Motor neuron (in vitro differentiated cells): ENCODE measurements at places on chromosomes 7 and 10.

DNA sequence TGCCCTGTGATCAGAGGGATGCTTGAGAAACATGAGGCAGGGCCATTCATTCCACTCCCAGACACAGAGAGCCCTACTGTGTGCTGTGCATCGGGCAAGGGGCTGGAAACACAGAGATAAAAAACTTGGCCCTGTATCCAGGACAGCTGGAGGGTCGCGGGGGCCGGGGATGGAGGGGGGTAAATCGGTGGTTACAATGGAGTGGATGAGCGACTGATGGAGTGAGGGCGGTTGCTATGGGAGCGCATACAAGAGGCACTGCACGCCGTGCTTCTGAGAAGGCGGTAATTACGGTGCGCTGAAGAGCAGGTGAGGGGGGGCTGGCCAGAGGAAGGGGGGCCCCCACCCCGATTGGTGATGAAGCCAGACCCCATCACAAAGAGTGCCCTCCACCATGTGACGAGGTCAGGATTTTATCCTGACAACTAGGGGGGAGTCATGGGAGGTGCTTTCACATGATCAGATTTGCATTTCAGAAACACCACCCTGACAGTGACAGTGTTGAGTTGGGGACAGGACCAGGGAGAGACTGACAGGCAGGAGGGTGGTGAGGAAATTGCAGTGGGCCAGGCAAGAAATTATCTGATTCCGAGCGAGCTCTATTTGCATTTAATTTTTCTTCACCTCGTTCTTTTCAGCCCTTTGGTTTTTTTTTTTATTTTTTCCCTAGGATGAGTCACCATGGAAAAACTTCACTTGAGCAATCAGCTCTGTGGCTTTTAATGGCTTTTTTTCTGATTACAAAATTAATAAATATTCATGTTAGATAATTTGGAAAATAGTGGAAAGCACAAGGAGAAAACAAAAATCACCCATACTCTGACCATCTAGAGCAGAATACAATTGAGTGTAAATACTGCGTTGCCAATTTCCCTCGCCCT is 7.8 kb downstream of the CPA5 start:
- peak; percentile 7 for ATAC-seq

DNA sequence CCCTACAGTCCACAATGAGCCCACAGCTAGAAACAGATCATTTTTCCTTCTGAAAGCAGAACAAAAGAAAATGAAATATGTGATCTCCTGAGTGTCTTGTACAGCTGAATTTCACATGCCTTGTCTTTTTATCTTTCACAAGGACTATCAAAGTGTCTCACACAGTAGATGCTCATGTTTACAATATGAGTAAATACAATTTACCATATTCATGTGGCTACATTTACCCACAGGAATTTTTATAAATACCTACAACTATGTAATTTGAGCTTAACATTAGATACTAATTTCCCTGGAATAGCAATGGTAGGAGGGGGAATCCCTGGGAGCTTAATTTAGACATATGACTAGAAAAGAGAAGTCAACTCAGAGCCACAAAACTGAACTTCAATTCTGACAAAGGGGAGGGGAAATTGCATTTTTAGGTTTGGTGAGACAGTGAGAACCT is 186.2 kb downstream of the MACC1 start:
- ATAC-seq, result peak; percentile 66

DNA sequence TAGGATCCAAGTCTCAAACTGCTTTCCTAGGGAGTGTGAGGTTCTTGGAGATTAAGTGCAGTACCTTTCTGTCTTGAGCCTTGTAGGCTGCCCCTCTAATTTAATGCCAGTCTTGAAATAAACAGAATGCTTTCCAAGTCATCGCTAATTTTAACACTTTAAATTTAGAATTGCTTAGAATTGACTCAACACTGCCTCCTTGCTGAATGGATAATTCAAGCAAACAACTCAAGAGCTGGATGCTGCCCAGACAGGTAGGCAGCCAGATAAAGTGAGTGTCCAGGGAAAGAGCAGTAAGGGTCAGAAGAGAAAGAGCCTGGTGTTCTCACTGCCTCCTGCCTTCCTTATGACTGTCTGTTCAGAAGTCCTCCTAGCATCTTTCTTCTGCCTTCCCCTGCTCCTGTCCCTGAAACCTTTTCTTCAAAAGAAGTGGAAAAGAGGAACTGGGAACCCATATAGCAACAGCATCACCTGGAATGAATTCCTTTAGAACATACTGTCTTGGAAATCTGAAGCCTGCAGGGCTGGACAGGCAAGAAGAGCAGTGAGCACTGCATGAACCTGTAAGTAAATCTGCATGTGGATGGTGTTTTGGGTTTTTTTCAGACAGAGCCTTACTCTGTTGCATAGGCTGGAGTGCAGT is 3.1 kb upstream of the GOT1 start:
- ATAC-seq, result no peak

GRCh38 chr10:43049081-43049551 is 27.8 kb upstream of the RET start:
- ATAC-seq, result no peak

DNA sequence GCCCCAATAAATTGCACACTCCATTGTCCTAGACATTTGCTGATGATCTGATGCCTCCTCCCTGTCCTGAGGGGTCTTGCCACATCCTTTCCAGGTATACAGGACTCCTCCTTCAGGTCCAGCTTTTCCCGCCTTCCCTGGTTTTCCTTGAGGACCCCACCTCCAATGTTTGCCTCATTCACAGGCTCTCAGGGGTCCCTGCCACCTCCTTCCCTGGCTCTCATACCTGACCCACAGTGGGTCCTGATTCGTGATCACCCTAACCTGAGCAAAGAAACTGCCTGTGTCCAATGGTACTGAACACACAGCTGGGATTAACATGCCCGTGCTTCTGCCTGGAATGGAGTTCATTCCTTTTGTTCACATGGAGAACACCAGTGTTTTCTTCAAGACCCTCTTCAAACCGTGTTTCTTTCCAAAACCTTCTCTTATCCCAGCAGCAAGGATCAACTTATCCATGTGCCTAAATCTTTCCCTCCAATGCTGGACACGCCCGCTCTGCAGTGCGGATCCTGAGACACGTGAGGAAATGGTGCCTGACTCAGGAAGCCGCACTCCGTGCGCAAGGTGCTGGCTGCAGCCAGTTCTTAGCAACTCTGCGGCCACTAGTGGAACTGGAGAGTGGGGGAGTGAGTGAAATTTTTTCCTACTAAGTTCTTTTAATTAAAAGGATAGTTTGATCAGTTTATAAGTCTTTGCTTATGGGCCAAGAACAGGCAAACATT is 354.6 kb upstream of the SHH start:
- no peak for ATAC-seq
